ENCODE measurements at places on chromosomes 5 and 9.
A peak's percentile ranks its signal among the peaks of the same experiment; 100 is the strongest.

DNA sequence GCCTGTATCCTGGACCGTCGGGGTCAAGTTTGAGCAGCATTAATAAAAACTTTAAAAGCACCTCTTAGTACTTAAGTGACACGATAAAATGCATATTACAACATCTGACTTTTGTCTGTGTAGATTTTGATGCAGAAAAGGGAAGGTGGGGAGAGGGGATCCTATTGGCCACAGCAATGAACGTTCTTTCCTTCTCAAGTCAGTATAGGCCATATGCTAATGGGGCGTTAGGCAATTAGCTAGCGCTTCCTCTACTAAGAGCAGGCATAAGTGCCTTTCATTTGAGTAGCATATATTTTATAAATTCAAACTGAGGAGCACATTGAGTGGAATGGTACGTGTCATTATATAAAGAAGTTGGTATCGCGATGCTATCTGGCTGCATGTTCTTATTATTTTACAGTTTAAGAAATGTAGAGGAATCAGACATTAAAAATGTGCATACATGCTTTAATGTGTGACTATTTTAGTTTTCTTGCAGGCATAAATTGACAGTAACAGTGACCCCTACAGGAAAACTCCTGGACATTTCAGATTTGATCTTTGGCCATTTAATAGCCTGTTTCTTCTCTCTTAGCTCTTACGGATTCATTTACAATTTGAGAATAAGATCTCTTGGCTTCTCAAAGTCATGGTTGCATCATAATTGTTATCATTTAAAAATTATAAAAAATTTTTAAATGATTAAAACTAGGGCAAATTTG, 1.1 kb upstream of the GNA14 start:
- DNase-seq: no peak

DNA sequence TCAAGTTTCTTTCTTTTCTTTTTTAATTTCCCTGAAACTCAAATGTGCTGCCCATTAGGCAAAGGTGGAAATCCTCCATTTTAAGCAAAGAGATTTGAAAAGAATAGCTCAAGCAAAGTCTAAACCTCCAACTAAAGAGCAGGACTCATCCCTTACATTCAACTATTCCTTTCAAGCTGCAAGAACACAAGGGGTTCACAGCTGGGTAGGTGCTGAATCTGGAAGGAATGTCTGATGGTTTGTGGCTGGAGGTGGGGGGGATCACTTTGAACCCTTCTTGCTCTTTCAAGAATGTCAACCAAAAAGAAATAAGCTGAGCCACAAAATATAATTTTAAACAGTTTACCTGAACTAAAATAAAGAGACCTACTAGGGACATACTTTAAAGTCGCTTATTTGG, 375.7 kb upstream of the CDH10 start:
- no peak for DNase-seq

- no peak for DNase-seq
Measured at GRCh38 chr5:1570975-1571374, 47.2 kb upstream of the LPCAT1 start.

- no peak for DNase-seq
Measured at GRCh38 chr9:69122549-69123141, 51.4 kb upstream of the TJP2 start.

DNA sequence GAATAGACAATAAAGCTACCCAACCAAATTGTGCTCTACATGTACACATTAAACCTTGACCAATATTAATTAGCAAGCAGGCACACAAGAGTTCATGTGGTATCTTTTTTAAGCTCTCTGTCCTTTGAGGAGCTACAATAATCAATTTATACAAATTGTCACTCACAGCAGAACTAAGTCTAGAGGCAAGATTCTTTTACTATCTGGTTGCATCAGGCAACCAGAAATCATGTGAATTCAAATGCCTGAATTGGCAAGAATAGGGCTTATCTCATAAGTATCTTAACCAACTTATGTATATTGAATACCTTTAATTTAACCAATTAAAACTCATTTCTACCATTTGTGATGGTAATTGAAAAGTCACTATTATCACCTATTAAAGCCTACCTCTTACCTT, 145.5 kb upstream of the HAPLN1 start:
- no peak for DNase-seq

DNA sequence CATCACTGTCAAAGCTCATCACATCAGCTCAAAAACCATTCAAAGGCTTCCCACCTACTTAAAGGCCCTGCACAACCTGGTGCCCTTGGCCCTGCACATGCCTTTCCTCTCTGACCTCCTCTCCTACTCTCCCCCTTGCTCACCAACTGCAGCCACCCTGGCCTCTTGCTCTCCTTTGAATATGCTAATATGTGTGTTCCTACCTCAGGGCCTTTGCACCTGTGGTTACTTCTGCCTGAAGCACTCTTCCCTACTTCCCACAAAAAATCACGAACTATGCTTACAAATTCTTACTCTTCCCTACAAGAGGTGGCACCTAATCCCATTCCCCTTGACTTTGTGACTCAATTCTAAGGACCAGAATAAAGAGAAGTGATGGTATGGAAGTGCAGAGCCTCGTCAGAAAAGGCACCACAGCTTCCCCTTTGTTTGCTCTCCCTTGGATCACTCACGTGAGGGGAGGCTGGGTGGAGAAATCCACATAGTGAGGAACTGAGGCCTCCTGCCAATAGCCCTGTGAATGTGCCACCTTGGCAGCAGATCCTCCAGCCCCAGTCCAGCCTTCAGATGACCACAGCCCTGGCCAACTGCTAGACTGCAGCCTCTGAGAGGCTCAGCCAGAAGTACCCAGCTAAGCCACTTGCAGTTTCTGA, 3.2 kb upstream of the TMEM171 start:
- DNase-seq: no peak

GRCh38 chr5:69230181-69230580, 4.5 kb upstream of the CDK7 start:
- no peak for DNase-seq

- DNase-seq: no peak
Measured at GRCh38 chr9:108836781-108837180, 19.0 kb downstream of the ACTL7B start.

DNA sequence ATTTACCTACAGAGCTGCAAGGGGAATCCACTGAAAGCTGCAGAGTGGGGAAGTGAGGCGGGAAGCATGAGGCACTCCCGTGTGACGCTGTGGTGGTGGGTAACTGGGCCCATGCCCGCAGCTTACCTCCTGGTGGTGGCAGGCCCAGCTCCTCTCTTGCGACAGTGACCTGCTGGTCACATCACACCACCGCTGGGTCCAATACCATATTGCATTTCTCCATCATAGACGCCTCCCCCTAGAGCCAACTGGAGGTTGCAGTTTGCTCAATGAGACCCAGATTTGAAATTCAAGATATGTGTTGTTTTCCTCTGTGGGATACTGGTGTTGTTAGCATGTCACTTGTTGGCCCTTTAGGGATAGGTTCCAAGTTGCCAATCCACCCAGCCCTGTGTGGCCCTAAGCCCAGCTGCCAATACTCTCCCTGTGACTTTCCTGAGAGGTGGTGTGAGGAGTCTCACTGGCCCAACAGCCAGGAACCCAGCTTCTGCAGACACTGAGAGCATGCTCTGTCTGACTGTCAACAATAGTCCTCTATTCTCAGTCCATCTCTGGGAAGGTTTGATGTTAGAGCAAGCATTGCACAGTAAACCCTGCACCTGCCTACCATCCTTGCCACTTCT, 428.3 kb downstream of the GADD45G start:
- DNase-seq: no peak

- no peak for DNase-seq
Measured at GRCh38 chr9:38234479-38235170, 157.9 kb upstream of the ALDH1B1 start.

DNA sequence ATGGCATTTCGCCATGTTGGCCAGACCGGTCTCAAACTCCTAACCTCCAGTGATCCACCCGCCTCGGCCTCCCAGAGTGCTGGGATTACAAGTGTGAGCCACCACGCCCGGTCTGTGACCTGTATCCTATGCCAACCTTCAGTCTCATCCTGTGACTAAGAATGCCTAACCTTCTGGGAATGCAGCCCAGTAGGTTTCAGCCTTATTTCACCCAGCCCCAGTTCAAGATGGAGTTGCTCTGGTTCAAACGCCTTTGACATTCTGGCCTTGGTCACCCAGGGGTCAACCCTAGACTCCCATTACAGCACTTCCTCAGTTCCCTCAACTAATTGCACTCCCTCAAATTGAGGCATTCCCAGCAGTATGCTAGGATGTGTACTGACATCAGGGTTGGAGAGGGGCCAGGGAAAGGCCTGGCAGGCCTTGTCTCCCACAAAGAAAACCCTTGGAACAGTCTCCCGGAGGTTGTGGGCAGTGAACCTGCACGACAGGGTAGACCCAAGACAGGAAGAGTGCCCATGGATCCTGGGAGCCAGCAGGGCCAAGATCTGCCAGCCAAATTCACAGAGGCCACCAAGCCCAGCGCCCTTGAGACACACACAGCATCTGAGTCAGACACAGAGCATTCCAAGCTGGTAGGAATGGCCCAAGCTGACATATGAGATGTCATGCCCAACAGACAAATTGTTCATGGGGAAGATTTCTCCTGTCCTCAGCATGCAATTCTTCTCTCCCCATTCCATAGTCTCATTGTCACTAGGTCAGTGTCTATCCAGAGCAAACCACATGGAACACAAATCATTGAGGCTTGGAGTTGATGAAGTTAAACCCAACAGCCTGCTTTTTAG, 24.9 kb upstream of the SMU1 start:
- no peak for DNase-seq

DNA sequence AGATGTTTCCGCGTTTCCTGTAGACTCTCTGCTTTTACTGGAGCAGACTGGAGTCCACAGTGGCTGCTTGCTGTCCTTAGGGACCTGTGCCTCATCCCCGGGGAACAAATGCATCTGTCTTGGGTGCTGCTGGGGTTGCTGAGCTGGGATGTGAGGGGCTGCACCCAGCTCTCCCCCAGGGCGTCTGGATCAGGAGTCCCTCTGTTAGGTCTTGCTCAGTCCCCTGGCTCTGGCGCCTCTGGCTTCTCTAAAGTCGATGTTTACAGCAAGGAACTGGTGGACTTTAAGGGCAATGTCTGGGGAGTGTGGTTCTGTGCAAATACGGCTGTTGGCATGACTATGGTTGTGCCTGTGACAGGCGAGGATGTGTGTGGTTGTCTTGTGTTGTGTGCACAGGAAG, 91.4 kb downstream of the CACNA1B start:
- DNase-seq: no peak

- peak; percentile 18 for DNase-seq
Measured at GRCh38 chr5:124289130-124289529, 457.3 kb downstream of the ZNF608 start.

DNA sequence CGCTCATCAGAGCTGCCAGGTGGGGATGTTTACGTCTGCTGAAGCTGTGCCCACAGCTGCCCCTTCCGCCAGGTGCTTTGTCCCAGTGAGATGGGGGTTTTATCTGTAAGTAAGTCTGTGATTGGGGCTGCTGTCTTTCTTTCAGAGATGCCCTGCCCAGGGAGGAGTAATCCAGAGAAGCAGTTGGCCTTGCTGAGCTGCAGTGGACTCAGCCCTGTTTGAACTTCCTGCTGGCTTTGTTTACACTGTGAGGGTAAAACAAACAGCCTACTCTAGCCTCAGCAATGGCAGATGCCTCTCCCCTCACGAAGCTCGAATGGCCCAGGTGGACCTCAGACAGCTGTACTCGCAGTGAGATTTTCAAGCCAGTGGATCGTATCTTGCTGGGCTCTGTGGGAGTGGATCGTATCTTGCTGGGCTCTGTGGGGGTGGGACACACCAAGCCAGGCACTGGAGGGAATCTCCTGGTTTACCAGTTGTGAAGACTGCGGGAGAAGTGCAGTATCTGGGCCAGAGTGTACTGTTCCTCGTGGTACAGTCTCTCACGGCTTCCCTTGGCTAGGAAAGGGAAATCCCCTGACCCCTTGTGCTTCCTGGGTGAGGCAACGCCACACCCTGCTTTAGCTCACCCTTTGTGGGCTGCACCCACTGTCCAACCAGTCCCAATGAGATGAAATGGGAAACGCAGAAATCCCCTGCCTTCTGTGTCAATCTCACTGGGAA, 530.1 kb upstream of the DMAC1 start:
- peak; percentile 84 for DNase-seq

GRCh38 chr5:159782197-159782994, 133.9 kb upstream of the ADRA1B start:
- DNase-seq: no peak

DNA sequence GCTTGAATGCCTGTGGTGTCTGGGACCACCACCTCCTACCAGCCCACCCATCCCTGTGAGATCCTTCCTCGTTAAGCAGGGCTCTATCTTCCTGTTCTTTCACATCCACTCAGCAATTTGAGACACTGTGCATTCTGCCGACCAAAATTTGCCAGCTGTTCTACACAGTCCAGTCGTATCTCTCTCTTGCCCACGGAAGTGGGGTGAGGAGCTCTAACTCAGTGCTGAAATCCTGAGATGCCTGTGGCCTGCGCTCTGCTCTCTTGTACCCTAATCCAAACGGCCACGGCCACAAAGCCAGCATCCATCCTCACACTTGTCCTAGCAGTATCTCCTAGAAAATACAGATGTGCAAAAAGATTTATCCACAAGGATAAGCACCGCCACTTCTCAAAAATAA, 97.9 kb downstream of the MVB12B start:
- no peak for DNase-seq

GRCh38 chr5:13704396-13704795, 240.1 kb downstream of the DNAH5 start:
- no peak for DNase-seq

DNA sequence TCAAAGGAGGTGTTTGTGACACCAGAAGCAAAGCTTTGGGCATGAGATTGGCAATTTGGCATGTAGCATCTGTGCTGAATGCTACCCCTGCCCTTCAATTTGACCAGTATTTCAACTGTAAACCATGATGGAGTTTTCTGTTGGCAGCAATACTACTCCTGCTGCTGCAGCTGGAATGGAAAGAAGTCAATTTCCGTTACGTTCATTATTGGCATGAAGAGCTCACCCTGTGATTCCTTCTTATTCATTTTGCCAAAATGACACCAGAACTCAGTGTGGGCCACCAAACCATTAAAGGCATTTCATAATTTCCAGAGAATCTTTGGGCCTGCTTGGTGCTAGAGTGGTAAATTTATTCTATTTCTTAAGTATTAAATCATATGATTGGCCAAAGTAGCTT, 433.1 kb upstream of the DMAC1 start:
- DNase-seq: no peak

DNA sequence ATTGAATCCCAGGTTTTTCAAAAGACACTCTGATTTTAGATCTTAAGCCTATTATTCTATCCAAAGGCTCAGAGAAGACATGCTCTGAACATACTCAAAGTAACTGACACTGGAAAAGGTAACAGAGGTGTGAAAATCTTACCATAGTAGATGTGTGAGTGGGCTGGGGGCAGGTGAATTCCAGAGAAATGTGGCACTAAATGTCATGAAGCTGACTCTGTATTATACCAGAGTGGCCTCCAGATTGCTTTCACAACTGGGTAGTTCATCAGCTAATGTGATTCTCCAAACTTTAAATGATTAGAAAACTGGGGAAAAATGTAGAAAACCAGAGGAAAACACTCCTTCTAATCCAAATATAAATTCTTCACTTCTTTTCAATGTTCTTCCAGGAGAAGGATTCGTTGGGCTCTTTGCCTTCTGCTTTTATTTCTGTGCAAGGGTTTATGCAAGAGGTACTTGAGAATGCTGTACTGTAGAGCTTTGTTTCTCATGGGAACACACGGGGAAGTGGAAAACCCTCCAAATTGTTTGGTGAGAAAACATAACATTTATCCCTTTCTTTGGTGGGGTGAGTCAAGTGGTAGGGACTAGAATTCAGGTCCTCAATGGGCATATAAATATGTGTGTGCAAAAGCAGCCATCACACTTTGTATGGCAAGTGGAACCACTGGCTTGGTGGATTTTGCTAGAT, at the start of gene SCGB3A2:
TSS of gene SCGB3A2 (plus strand) at position 646 of the 694 bp plus-strand sequence. CDS start 93 bp downstream, outside the sequence.
- no peak for DNase-seq

GRCh38 chr9:76219560-76220151, 174.6 kb downstream of the RFK start:
- no peak for DNase-seq
